ENCODE measurements at places on chromosomes 5 and 9.

- DNase-seq = no peak
Measured at GRCh38 chr5:89080467-89081116, 197.6 kb upstream of the MEF2C start.

DNA sequence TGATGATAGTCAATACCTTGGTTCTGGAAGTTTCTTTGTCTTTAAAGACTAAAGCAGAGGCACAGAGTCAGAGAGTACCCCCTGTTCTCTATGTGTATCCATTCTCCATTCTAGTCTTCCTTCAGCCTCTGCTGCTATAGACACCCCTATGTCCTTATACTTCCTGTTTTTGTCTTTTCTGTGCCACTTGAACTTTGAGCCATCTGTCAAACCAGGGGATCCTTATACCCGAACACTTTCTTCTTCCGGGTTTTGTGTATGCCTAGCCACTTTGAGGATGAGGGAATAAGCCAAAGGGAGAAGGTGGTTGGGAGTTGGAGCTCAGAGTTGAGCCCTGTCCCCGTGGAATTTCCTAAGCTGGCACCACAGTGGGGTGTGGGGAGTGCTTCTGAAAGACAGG lies 61.1 kb upstream of the IL6ST start:
- no peak for DNase-seq

GRCh38 chr9:130824079-130824478 lies 11.0 kb upstream of the ABL1 start:
- DNase-seq = no peak

DNA sequence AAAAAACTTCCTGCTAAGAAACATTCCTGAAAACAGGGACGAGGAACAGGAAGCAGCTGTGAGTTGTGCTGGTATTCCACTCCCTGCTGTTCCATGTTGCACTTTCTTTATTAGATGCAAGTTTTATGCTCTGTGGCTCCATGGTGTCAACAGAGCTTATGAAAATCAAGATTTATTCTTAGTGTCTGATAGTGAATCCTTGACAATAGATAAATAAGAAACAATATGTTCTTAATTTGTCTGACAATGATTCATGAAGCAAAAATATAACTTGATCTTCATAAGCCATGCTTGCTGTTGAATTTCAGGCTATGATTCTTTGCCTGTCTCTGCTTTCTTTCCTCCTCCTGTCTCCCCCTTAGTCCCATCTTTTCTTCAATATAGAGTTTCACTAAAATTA lies 119.6 kb downstream of the DROSHA start:
- no peak for DNase-seq

- no peak for DNase-seq
Measured at GRCh38 chr5:83688281-83688680, 32.4 kb downstream of the HAPLN1 start.

DNA sequence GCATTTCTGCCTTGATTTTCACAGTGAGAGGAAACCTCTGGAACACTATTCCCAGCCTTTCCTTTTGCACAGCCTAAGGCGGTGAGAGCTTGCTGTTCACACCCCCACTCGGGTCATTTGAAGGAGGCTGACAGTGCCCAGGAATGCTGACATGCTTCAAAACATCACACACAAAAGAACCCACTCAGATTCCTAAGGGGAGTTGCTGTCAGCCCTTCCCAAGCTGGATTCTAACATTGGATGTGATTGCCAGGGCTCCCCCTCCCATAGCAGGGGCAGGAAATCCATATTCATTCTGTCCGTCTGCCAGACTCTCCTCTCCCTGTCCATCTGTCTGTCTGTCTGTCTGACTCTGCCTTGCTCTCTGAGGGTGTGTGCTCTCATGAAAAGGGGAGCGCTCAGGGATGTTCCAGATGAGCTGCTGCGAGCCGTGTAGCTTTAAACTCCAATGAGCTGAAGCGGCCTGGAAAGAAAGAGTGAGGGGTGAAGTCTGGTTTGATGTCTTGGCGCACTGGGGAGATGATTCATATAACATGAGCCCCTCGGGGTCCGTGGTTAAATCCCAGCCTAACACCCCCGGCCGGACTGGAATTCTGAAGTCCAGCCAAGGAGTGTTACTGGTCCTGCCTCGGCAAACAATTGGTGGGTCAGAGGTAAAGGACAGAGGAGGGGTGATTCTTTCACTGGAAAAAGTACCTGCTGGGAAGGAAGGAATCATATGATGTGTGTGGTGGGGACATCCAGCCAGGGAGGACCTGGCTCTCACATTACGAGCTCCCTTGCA lies 517.0 kb downstream of the CCDC171 start:
- no peak for DNase-seq

DNA sequence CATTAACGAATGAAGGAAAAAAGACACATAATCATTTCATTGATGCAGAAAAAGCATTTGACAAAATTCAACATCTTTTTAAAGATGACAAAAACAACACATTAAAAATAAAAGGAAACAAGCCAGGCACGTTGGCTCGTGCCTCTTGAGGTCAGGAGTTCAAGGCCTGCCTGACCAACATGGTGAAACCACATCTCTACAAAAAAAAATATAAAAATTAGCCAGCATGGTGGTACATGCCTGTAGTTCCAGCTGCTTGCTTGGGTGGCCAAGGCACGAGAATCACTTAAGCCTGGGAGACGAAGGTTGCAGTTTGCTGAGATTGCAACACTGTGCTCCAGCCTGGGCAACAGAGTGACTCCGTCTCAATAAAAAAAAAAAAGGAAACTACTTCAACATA lies 77.0 kb downstream of the ERCC6L2 start:
- DNase-seq = no peak

GRCh38 chr9:77291714-77292113 lies 114.4 kb downstream of the VPS13A start:
- no peak for DNase-seq

- DNase-seq = no peak
Measured at GRCh38 chr5:119404033-119404432, 48.2 kb downstream of the TNFAIP8 start.

- no peak for DNase-seq
Measured at GRCh38 chr5:143629871-143630659, 181.9 kb upstream of the HMHB1 start.

- DNase-seq = no peak
Measured at GRCh38 chr9:126519660-126520420, 93.9 kb upstream of the LMX1B start.

- DNase-seq = no peak
Measured at GRCh38 chr5:2557435-2557834, 194.0 kb downstream of the IRX2 start.

GRCh38 chr9:91963711-91964240 lies 13.7 kb upstream of the ROR2 start:
- no peak for DNase-seq

DNA sequence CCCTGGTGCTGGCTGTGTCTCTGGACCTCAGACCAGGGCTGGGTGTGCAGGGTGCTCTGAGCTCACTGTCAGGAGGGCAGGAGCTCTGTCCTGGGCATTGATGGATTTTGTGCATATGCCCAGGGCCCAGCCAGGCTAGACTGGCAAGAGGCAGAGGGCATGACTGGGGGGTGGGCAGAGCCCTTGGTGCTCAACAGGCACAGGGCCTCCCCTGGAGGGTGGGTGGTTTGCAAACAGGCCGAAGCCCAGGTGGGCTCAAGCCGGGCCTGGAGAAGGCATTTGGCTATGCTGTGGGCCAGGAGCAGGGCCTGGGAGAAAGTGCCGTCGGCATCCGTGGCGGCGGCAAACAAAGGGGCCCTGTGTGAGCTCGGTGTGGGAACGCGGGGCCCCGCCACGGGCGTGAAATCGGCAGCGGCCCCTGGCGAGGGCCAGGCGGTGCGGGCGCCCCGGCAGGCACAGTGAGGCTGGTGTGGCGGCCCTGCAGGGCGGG lies 1.9 kb upstream of the NRARP start:
- no peak for DNase-seq
